Stimulated activated CD8-positive, alpha-beta memory T cell treated with anti-CD3 and anti-CD28 coated beads, Interleukin-15, amount 100 ng/mL, for 4 hours (primary cell): ENCODE measurements at places on chromosomes 7 and 10.

GRCh38 chr10:48282829-48283228 lies 8.3 kb upstream of the FRMPD2 start:
- DNase-seq, result no peak

DNA sequence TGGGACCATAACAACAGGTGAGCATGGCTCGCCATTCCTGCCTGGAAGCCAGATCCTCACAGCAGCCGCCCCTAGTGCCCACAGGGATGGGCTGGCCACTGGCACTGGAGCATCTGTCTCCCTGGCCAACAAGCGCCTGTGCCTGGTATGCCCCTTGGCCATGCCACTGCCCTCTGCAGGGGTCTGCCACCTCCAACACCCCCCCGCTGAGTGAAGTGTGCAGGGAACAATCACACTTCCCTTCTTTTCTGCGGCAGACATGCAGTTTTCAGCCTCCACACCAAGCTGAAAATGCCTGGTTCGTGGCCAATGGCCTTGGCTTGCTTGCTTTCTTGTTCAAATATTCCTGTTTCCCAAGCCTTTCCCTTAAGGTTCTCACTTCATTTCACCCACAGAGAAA lies 50.7 kb downstream of the HSPA12A start:
- no peak for DNase-seq

GRCh38 chr10:57706576-57707299 lies 561.0 kb downstream of the IPMK start:
- DNase-seq, result no peak

DNA sequence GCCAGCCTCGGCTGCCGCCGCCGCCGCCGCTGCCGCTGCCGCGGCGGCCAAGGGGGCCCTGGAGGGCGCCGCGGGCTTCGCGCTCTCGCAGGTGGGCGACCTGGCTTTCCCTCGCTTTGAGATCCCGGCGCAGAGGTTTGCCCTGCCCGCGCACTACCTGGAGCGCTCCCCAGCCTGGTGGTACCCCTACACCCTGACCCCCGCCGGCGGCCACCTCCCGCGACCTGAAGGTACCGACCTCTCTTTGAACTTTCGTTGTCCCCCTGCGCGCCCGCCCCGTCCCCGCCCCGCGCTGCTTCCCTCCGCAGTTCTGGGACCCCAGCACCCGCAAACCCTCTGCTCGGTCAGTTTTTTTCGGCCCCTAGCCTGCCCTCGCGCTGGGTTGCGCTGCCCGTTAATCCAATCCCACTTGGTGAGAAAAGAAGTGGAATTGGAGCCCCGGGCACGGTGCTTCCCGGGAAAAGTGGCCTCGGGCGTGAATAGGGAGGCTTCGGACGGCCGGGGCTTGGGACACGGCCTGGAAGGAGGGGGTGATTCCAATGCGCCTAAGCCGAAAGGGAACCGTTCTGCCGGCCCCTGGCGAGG lies 543 bp downstream of the HMX3 start:
- DNase-seq, result no peak

DNA sequence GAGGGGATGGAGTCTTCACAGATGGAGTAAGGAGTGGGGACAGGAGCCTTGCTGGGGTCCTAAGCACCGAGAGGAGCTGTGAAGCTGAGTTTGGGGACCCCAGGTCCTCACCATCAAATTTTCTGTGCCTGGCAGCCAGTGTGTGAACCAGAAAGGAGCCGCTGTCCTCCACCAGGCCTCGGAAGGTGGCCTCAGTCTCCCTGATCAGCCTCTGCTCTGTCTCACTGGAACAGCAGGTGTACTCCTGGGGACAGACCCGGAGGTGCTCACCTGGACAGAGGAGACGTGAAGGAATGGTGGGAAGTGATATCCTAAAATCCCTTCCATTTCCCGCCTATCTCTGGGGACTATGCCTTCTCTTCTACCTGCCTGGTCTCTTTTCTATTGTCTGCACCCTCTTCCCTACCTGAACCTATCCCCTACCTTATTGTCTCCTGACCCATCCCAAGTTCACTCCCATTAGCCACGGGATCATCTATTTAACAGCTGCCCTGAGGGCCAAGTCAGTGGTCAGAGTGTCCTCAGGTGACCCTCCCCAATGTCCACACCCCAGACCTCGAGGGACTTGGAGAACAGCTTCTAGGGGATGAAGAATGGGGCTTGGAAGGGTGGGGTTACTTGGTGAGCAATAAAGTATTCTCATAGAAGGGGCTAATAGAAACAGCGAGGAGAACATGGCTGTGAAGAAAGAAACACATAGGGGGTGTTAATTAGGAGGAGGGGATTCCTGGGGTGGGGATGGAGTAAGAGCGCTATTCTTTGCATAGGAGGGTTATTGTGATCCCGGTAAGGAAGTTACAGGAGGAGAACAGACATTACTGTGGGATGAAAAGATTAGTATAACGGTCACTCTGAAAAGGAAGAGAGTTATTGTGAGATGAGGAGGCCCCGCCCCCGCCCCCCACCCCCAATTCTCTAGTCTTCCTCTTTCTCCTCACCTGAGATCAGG lies 811 bp downstream of the GPC2 start:
- no peak for DNase-seq

DNA sequence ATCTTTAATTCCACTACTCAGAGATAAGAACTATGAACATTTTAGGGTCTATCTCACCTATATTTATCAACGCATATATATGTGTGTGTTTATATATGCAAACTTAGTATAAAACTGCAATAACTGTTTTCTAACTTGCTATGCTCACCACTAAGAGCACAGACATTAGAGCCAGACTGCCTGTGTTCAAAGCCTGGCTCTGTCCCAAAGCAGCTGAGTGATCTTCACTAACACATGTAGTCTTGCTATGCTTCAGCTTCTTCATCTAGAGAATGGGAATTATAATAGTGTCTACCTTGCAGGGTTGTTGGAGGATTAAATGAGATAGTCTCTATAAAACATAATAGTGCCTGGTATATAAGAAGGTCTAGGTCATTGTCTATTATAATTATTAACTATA lies 165.5 kb downstream of the MAGI2 start:
- no peak for DNase-seq

- DNase-seq, result no peak
Observed at GRCh38 chr7:158613481-158613880, 25.9 kb upstream of the PTPRN2 start.

DNA sequence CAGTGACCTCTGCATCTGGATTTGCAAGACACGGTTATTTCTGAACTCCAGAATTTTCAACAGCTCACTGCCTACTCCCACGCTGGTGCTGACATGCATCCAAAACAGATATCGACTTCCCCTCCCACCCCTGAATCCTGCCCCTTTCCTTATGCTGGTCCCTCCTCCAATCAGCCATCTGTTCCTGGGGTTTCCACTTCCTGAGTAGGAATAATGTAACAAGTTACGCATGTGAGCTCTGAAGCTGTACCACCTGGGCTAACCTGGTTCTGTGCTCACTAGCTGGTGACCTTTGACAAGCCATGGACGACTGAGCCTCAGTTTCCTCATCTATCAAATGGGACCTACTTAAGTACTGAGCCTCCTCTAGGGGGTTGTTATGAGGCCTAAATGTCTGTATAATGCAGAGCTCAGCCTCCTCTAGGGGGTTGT lies 1.7 kb upstream of the NCAPG2 start:
- no peak for DNase-seq

DNA sequence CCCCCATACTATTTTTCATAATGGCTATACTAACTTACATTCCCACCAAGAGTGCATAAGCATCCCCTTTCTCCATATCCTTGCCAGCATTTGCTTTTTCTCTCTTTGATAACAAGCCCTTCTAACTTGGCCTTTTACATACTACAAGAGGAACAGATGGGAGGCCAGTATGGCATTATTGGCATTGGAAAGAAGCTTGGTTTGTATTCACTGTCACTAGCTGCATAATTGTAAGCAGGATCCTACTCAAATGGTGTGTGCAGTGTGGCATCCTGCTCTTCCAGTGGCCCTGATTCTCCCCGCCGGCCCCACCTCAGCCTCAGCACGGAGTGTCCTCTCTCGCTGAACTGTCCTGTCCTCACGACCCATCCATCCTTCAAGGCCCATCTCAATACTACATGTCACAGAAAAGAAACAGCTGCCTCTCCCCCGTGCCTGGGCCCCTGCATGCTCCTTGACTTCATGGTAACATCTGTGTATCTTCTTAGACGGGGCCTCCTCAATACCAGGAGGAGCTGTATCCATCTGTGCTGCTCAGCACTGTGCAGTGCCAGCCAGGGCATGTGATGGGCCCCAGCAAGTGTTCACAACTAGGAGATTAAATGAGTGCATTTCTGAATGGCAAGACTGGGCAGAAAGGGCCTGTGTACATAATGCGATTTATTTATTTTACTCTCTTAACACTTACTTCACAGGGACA lies 205.2 kb downstream of the COBL start:
- DNase-seq, result no peak

DNA sequence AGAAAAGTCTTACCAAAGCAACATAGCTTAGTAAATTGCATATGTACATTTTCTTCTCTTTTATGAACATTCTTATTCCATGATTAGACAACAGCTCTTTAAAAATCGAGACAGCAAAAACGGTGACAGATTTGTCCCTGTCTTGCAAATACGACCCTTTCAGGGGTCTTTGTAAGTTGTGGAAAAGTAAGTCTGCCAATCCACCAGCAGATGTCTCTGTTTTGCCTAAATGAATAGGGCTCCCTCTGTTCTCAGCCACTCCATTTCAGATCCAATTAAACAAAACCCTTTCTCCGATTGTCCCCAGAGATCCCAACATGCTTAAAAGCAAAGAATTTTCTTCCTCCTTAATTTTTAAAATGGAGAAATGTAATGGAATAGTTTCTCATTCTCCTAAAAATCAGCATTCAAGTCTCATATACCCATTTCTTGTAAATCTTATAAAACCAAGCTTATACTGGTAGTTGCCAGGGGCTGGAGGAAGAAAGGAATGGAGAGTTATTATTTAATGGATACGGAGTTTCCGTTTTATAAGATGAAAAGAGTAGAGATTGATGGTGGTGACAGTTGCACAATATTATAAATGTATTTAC lies 61.0 kb upstream of the NFE2L3 start:
- DNase-seq, result no peak

DNA sequence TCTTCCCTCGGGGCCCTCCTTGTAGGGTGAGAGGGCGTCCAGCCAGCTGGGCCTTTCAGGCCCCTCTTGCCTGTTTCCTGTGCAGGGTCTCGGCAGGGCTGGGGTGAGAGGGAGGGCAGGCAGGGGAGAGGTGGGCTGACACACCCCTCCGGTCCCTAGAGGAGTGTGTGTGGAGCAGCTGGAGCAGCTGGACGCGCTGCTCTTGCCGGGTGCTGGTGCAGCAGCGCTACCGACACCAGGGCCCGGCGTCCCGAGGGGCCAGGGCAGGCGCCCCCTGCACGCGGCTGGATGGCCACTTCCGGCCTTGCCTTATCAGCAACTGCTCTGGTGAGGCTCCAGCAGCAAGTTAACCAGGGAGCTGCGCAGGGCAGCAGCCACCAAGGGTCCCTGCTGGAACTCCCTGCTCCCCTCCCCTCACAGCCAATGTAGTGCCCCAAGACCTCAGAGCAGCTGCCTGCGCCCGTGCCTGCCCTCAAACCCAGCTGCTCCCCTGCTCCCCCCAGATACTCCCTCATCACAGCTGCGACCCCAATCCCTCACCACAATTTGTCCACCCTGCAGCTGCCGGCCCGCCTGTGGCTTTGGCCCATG lies 15.7 kb upstream of the ZNF862 start:
- DNase-seq, result no peak

DNA sequence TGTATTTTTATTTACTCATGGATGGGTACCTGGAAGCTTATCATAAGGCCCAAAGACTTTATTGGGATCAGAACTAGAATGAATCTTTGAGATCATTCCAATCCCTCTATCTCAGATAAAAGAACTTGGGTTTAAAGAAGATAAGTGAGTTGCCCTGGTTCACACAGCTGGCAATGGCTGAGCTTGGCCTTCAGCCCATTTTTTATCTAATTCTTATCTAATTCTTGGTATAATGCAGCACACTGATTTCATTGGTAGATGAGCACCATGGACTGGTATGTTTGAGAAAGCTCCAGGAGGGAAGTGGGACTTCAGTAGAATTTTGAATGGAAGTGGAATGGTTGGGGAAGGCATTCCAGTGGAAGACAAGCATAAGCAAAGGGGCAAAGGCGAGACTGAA lies 558.9 kb downstream of the REEP3 start:
- DNase-seq, result no peak

DNA sequence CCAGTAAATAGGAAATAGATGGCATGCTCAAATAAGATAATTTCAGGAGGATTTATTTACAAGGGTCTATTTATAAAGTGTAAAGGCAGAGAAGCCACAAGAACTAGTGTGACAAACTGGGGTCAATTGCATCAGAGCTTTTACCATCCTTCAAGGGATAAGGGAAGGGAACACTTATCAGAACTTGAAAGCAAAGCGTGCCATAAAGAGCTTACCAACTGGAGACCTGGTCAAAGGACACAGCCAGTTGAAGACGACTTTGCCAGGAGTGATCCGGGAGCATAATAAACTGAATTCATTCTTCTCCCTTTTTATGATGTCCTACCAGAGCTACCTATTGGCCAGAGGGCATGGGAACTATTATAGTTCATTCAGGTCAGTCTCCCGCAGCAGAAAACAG lies 3.2 kb upstream of the PPP1R3A start:
- DNase-seq, result no peak

GRCh38 chr7:138295049-138295637 lies 164.9 kb upstream of the TRIM24 start:
- no peak for DNase-seq

GRCh38 chr7:51187941-51188340 lies 128.7 kb downstream of the COBL start:
- no peak for DNase-seq

DNA sequence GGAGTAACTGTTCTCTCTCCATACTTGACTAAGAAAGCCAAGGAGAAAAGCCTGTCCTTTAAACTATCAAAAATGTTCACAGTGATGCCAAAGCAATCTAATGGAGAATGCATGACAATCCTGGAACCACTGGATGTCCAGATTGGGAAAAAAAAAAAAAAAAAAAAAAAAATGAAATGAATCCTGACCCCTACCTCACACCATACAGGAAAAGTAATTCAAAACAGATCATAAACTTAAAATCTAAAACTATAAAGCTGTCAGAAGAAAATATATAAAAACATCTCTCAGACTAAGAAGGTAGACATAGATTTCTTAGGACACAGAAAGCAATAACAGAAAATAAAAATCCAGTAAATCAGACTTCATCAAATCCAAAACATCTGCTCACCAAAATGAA lies 18.4 kb downstream of the FBXW4 start:
- DNase-seq, result no peak

- no peak for DNase-seq
Observed at GRCh38 chr7:29924684-29925083, 64.9 kb downstream of the SCRN1 start.

GRCh38 chr7:134851141-134851540 lies 71.7 kb downstream of the CALD1 start:
- no peak for DNase-seq

GRCh38 chr7:34016876-34017275 lies 111.5 kb downstream of the BMPER start:
- DNase-seq, result no peak

- no peak for DNase-seq
Observed at GRCh38 chr7:27605283-27605682, 57.4 kb downstream of the HIBADH start.

GRCh38 chr10:34280599-34281374 lies 534.3 kb downstream of the PARD3 start:
- DNase-seq, result no peak
